Ovary (tissue), 10 donors: ENCODE measurements at places on chromosomes 7 and 10. TPM values are rescaled to one million over a fixed set of nuclear protein-coding genes. Genes with fewer than 3 reads are reported as not detected.

DNA sequence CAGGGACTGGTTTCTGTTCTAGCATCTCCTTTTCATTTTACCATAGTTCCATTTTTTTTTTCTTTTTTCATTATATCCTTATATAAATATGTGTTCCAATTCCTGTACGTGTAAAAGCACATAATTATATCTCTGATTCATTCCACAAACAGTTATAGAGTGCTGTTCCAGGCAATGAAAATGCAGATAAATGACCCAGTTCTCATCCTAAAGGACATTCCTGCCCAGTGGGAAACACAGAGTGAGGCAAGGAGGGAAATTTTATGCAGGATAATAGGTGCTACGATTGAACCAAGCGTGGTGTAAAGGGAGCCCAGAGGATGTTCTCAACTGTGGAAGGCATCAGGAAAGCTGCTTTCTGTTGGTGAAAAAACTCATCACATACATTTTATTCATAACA lies 408.1 kb downstream of the GATA3 start:
- H3K36me3 ChIP-seq = no peaks in the 10 kb centered on the region
- H3K27ac ChIP-seq = no peak overlapping the region
- no peak for DNase-seq
- no peak overlapping the region for H3K4me3 ChIP-seq
- no peaks in the 10 kb centered on the region for H3K4me1 ChIP-seq

DNA sequence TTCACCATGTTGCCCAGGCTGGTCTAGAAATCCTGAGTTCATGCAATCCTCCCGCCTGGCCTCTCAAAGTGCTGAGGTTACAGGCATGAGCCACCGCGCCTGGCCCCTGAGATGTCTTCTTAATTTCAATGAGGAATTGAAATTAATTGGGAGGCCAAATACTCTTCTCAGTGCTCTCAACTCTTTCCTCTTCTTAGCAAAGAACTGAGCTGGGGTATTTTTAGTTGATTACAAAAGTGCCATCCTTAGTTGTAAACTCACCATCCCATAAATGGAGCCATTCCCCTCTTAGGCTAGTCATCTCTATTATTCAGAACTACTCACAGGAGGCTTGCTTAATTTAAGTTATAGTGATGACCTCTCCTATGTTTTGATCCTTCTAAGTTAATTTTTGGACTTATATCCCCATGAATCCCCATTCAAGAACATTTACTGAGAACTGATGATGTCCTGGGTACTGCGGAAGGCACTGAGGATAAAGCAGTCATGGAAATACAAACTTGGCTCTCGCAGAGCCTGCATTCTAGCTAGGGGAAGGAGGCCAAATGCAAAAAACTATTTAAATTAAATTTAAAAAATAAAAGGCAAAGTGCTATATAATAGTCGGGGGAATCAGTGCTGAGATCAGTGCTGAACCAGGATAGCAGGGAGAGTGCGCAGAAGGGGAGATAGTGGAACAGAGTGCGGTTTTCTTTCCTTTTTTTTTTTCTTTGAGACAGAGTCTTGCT lies 145.3 kb downstream of the SFMBT2 start:
- no peak for DNase-seq
- peaks cover 6% of the 10 kb centered on the region for H3K4me1 ChIP-seq
- H3K4me3 ChIP-seq = no peak overlapping the region
- no peak overlapping the region for H3K27ac ChIP-seq

- H3K27me3 ChIP-seq = no peaks in the 10 kb centered on the region
- peaks cover 1% of the 10 kb centered on the region for H3K4me1 ChIP-seq
- H3K36me3 ChIP-seq = no peaks in the 10 kb centered on the region
- H3K27ac ChIP-seq = no peak overlapping the region
- no peak overlapping the region for H3K4me3 ChIP-seq
Observed at GRCh38 chr10:4847561-4848355, 21.8 kb downstream of the AKR1E2 start.

Gene SERPINE1
- 64.6 TPM for total RNA-seq

- H3K27ac ChIP-seq = no peak overlapping the region
- H3K4me3 ChIP-seq = peak overlapping the region; percentile 35
- no peaks in the 10 kb centered on the region for H3K27me3 ChIP-seq
- peaks cover 6% of the 10 kb centered on the region for H3K4me1 ChIP-seq
Observed at GRCh38 chr7:117323305-117323850, 520 bp upstream of the WNT2 start.

Gene MINDY4
- 18.2 TPM for total RNA-seq

- H3K4me1 ChIP-seq = peaks cover 5% of the 10 kb centered on the region
- peak overlapping the region; percentile 52 for H3K4me3 ChIP-seq
- no peaks in the 10 kb centered on the region for H3K36me3 ChIP-seq
- no peaks in the 10 kb centered on the region for H3K27me3 ChIP-seq
Observed at GRCh38 chr7:712381-713138, 13.9 kb upstream of the DNAAF5 start.

Gene ETV1
- 3.4 TPM for total RNA-seq

- no peaks in the 10 kb centered on the region for H3K27me3 ChIP-seq
- H3K4me3 ChIP-seq = no peak overlapping the region
- H3K27ac ChIP-seq = no peak overlapping the region
- no peak for DNase-seq
- H3K4me1 ChIP-seq = peaks cover 6% of the 10 kb centered on the region
Observed at GRCh38 chr7:1020849-1021251, 23.5 kb upstream of the GPR146 start.

- no peak overlapping the region for H3K4me3 ChIP-seq
- H3K4me1 ChIP-seq = no peaks in the 10 kb centered on the region
- no peaks in the 10 kb centered on the region for H3K36me3 ChIP-seq
- no peaks in the 10 kb centered on the region for H3K27me3 ChIP-seq
Observed at GRCh38 chr7:144489504-144489903, 86.0 kb upstream of the NOBOX start.

Gene SFXN2
- total RNA-seq = 20.3 TPM

GRCh38 chr7:37732253-37732652 lies 48.7 kb downstream of the GPR141 start:
- no peak overlapping the region for H3K4me3 ChIP-seq
- H3K36me3 ChIP-seq = no peaks in the 10 kb centered on the region
- no peaks in the 10 kb centered on the region for H3K4me1 ChIP-seq

- peaks cover 1% of the 10 kb centered on the region for H3K4me1 ChIP-seq
- DNase-seq = no peak
- H3K4me3 ChIP-seq = no peak overlapping the region
- no peak overlapping the region for H3K27ac ChIP-seq
- H3K27me3 ChIP-seq = no peaks in the 10 kb centered on the region
- no peaks in the 10 kb centered on the region for H3K36me3 ChIP-seq
Observed at GRCh38 chr7:156604311-156604710, 36.3 kb upstream of the RNF32 start.

Gene ELFN1
- 0.25 TPM for total RNA-seq

DNA sequence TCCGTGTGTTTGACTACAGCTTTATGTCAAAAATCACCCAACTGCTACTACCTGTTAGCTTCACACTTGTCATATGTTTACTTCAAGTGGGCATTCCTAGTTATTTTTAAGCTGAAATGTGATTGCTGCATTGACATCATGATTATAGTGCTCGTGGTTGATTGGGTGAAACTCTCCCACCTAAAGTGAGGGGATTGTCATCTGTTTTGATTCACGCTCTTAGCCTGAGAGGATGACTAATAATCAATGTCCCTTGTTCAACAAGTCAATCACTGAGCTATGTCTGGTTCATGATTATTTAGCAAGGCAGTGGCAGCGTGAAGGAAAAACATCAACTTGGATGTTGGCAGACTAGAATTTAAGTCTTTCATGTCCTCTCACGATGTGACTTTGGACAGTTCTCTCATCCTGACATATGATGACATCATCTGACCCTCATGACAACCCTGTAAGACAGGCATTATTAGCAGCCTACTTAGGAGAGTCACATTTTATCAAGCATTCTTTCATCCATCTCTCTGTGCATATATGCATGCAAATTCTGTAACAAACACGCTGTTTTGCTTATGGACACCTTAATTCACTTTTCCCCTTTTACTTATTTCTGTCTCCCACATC lies 352.6 kb upstream of the ZMIZ1 start:
- H3K4me3 ChIP-seq = no peak overlapping the region
- no peak for DNase-seq
- H3K4me1 ChIP-seq = no peaks in the 10 kb centered on the region
- H3K36me3 ChIP-seq = no peaks in the 10 kb centered on the region

DNA sequence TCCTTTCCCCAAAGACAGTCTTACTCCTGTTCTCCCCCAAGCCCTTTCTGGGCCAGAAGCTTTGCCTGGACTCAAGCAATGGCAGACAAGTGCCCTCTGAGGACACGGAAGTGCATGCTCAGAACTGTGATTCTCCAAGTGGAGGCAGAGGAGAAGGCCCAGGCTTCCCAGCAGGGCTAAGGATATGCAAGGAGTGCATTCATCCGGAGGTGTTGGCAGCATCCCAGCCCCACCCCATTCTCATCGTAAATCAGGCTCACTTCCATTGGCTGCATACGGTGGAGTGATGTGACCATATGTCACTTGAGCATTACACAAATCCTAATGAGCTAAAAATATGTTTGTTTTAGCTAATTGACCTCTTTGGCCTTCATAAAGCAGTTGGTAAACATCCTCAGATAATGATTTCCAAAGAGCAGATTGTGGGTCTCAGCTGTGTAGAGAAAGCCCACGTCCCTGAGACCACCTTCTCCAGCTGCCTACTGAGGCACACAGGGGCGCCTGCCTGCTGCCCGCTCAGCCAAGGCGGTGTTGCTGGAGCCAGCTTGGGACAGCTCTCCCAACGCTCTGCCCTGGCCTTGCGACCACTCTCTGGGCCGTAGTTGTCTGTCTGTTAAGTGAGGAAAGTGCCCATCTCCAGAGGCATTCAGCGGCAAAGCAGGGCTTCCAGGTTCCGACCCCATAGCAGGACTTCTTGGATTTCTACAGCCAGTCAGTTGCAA lies 1.4 kb upstream of the RBP3 start:
- DNase-seq = no peak
- no peaks in the 10 kb centered on the region for H3K4me1 ChIP-seq
- no peak overlapping the region for H3K4me3 ChIP-seq
